ENCODE measurements at places on chromosomes 3 and 15.

- DNase-seq: peak; percentile 86
Measured at GRCh38 chr3:149603126-149604074, 54.4 kb downstream of the WWTR1 start.

- DNase-seq: peak; percentile 96
Measured at GRCh38 chr3:52090131-52090932, 34.0 kb upstream of the DUSP7 start.

DNA sequence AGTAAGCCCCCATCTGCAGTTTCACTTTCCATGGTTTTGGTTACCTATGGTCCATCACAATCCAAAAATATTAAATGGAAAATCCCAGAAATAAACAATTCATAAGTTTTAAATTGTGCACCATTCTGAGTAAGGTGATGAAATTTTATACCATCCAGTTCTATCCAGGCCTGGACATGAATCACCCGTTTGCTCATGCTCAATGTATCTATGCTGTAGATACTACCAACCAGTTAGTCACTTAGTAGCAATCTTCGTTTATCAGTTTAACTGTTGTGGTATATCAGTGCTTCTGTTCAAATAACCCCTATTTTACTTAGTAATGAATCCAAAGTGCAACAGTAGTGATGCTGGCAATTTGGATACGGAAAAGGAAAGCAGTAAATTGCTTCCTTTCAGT, 381.9 kb upstream of the AGTR1 start:
- DNase-seq: no peak

GRCh38 chr15:32641517-32642059, at the start of gene SCG5:
Gene SCG5, plus strand, starts transcription at chr15:32641710. Its CDS starts 1,883 bp downstream, at chr15:32643593.
- peak; percentile 59 for DNase-seq

- DNase-seq: no peak
Measured at GRCh38 chr3:126117786-126118185, 33.9 kb upstream of the SLC41A3 start.

DNA sequence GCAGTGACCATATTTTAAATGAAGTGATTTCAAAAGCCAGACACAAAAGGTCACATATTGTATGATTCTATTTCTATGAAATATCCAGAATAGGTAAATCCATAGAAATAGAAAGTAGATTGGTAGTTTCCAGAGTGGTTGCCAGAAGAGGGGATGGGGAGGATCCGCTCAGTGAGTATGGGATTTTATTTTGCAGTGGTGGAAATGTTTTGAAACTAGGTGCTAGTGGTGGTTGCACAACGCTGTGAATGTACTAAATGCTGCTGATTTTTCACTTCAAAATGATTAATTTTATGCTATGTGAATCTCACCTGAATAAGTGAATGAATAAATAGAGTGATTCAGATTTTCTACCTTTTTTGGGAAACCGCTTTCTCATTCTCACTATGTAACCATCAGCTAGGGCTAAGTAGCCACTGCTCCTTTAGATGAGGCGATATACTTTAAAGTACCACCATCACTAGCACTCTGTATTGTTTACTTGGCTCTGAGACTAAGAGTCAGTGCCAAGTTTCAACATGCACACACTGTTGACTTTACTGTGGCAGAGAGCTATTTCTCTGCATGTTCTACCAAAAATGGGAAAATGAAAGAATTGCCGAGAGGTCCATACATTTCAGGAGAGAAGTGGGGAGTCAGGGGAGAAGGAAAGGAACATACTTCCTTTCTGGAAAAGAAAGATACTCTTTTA, 90.7 kb upstream of the GOLIM4 start:
- DNase-seq: peak; percentile 9

DNA sequence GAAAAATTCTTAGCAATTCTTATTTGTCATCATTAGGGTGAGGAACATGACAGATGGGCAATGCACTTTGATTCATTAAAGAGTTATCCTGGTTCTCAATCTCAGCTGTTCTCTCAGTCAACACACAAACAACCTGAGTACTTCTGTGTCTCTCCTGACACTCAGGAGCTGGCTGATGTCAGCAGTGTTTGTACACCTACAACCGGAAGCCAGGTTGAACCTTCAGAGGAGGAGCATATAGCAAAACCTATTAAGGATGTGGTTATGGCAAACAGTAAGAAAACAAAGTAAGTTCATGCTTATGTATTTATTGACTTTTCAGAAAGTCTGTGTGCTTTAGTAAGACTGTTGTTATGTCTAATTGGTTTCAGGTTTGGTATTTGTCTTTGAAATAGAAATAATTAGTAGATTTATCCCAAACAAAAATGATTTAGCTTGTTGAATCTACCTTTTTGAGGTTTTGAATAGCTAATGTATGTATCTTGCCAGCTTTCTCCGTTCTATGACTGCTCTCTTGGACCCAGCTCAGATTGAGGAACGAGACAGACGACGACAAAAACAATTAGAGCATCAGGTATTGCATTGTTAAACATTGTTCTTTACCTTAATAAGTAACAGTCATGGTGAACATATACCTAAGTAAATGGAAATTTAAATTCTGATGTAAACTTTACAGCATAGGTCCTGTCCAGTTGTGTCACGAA, 36.6 kb downstream of the CCDC66 start:
- no peak for DNase-seq

DNA sequence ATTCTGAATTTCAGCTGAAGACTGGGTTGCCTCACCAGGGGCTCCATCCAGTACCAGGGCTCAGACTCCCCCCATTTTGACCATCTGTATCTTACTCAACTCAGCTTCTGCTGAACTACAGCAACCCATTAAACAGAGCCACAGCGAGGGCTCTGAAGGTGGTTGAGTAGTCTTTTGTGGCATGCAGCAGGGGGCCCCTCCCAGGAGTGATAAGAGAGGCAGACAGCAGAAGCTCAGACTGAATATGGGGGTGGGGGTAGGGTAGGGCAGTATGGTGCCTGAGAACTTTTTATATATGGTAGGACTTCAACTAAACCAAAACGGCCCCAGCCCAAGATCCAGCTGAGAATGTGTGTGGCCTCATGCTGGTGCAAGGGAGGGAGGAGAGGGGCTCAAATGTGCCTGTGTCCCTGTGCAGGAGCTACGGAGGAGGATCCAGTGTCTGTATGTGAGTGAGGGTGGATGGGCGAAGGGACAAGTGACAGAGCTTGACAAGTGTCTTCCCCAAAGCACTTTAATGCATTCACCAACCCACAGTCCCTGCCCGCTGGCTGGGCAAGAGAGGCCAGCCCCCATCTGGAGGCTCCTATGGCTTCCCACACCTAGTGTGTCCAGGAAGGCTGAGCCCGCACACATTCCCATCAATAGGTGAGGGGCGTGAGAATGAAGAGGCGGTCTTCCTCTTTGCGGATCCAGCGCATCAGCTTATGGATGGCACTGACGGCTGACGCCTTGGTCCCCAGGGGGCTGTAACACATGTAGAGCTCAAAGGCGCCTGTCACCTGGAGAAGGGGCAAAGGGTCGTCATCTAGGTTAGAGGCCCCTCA, 4.9 kb upstream of the MST1R start:
- DNase-seq: no peak

DNA sequence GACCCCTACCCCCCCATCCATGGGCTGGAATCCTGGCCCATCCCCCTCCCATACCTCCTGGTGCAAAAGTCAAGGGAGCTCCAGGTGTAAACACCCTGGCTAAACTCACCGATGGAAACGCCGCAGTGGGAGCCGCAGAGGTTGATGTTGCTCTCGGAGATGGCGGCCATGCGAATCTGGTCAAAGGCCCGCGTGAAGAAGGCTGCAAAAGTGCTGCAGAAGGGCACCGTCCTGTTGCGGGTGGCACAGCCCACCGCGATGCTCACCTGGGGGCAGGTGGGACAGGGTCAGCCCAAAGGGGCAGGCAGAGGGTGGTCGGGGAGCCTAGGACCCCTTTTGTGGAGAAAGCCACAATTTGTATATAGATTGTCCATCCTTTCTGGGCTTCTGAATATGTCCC, 26.7 kb downstream of the TKT start:
- no peak for DNase-seq

- DNase-seq: peak; percentile 64
Measured at GRCh38 chr3:193987186-193987585, 148.8 kb upstream of the HES1 start.

GRCh38 chr3:6022621-6023020, 835.1 kb downstream of the EDEM1 start:
- peak; percentile 8 for DNase-seq

DNA sequence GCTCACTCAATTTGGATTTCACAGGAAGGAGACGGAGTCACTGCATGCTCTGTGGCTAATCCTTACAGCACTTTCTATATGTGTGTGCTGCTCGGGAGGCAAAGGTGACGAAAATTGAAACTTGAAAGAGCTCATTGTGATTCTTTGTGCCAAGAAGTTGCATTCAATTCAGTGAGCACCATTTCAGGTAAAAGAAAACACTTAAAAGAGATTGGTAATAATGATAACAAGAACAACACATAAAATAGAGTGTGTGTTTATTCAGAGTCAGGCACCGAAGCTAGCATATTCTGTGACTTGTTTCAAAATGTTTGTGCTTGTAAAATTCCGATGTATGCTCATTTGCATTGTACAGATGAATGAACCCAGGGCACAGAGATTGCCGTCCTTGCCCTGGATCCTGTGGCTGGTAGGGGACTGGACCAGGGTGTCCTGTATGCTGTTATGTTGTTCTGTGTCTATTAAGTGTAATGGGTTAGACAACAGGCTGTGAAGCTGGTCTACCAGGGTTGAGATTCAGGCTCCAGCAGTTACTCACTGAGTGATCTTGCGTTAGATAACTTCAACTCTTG, 193.3 kb upstream of the PROK2 start:
- no peak for DNase-seq

- DNase-seq: peak; percentile 41
Measured at GRCh38 chr3:99373088-99373845, 265.1 kb upstream of the COL8A1 start.

DNA sequence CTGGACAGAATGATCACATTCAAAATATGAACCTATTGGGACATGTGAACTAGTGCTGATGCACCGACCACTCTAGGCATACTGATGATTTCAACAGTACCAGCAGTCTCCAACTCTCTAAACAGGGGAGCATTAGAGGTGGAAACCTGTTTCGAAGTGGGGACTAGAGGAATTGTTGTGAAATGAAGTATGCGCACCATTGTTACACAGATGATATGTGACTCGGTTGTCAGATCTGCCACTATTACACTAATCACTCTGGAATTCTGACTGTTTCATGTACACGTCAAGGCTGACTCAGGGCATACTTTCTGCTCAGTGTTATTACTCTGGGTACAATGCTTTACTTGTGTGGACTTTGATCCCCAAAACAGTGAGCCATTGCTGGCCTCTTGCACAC, 198.2 kb upstream of the UBE2E2 start:
- DNase-seq: peak; percentile 85

- peak; percentile 80 for DNase-seq
Measured at GRCh38 chr15:48250640-48251076, 44.6 kb downstream of the SLC12A1 start.

GRCh38 chr15:29102911-29103823, 166.5 kb downstream of the NSMCE3 start:
- no peak for DNase-seq

DNA sequence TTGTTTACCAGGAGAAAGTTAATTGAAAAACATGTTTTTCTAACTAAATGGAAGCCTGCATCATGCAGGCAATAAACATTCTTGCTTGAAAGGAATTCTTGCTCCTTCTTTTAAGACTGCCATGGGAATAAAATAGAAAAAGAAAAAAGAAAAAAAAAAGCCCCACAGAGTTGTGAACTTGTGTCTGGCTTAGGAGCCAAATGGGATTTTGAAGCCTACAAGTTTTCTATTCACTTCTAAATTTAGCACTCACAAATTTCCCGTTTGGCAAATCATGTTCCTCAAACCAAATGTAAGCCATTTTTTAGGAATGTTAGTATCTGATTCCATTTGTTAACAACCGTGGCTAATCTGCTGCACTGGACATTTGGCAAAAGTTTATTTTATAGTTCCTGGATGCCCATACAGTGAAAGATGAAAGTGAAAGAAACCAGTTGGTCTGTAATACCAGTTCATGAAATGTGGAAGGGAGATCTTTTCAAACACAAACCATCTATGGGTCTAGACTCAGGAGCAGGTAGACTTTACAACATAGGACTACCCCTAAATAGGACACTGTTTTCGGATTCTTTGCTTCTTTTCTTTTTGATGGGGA, 133.8 kb upstream of the GMNC start:
- no peak for DNase-seq

- no peak for DNase-seq
Measured at GRCh38 chr3:69338911-69339310, 47.0 kb downstream of the FRMD4B start.

All from astrocyte of the hippocampus (primary cell).